Frontal cortex (tissue), 4 donors: ENCODE measurements at places on chromosomes 1 and 21. TPM values are rescaled to one million over a fixed set of nuclear protein-coding genes. Genes with fewer than 3 reads are reported as not detected.

Gene UBE2U
- not detected for total RNA-seq

Gene EPHB2
- total RNA-seq, result 22.8 TPM

Gene OR2M3
- total RNA-seq, result under 0.01 TPM

Gene SCMH1
- 29.8 TPM for total RNA-seq

Gene S100A11
- total RNA-seq, result 1.6 TPM

Gene INKA2
- 4.5 TPM for total RNA-seq

Gene PLPPR5
- total RNA-seq, result 70.9 TPM

Gene KCTD3
- total RNA-seq, result 55.4 TPM

Gene C1QB
- total RNA-seq, result 5.3 TPM

Gene NECTIN4
- not detected for total RNA-seq
